Nucleus accumbens (tissue), 56 donors: ENCODE measurements at places on chromosomes 1 and 21.

DNA sequence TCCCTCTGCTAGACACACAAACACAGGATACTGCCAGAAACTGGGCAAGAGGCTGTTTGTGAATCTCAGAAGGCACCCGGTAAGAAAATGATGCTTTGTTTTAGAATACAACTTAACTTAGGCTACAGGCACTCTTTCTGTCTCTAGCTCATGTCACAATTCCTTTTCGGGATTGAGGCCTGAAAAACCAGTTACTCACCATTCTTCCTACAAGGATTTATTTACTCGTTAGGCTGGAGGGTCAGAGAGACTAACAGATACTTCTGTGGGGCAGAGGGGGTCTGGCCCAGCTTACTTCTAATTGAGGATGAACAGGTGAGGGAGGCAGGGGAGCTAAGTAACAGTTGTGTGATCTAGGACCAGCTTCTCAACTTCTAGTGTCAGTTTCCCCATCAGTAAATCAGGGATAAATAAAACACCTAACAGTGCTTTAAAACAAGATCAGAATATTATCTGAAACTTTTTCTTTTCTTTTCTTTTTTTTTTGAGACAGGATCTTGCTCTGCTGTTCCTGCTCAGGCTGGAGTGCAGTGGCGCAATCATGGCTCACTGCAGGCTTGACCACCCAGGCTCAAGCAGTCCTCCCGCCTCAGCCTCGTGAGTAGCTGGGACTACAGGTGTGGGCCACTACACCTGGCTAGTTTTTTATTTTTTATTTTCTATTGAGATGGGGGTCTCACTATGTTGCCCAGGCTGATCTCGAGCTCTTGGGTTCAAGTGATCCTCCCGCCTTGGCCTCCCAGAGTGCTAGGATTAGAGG lies 31.9 kb downstream of the NFYC start:
- no peak for DNase-seq

GRCh38 chr1:59532102-59532501 lies 235.2 kb downstream of the FGGY start:
- no peak for DNase-seq

GRCh38 chr1:228271701-228272251 lies 63.9 kb downstream of the OBSCN start:
- DNase-seq: no peak

GRCh38 chr1:17890815-17891191 lies 135.7 kb downstream of the ACTL8 start:
- DNase-seq: no peak

GRCh38 chr1:29828526-29829447 lies 592.5 kb downstream of the PTPRU start:
- DNase-seq: no peak

- no peak for DNase-seq
Observed at GRCh38 chr1:15952317-15953258, 23.3 kb downstream of the ZBTB17 start.

- no peak for DNase-seq
Observed at GRCh38 chr1:21926065-21926464, 11.0 kb downstream of the HSPG2 start.

DNA sequence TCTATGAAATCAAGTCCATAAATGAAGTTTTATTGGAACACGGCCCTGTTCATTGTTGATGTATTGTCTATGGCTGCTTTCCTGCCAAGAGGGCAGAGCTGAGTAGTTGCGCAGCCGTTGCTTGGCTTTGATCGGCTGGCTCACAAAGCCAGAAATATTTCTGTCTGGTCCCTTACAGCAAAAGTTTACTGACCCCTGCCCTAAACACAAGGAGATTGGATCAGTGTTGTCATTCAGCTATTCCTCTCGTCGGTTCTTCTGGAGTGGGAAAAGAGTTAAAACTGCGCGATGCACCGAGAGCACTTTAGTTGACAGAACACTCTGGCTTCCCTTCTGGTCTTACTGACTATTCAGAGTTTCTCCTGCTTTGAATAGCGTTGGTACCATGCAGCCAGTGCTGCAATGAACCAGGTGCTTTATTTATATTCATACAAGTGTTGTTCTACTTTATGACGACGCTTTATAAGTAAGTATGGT lies 868 bp downstream of the ZBTB40 start:
- peak; percentile 54 for DNase-seq

GRCh38 chr1:203534526-203534925 lies 40.6 kb downstream of the OPTC start:
- DNase-seq: no peak

DNA sequence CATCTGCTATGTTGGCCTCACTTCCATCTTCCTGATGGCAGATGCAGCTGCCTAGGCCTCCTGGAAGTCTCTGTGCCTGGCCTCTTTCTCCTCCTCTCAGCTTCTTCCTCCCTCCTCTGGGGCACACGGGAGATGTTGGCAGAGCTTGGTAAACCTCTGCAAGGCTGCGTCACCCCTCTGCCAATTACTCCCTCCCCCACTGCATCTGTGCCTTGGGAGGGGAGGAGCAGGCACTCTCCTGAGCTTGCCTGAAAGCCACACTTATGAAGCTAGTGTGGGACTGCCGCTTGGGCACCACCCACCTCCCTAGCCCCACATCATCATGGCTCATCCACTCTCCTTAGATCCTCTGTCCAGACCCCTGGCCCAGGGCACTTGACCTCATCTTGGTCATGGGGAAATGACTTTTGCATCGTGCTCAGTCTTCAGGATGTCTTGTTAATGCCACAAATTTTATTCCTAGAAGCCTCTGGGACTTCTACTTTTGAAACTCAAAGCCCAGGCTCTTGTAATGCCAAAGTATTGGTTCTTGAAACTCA lies 7.3 kb upstream of the TMEM51 start:
- DNase-seq: no peak

- no peak for DNase-seq
Observed at GRCh38 chr1:119799599-119800177, 11.6 kb downstream of the REG4 start.

- DNase-seq: no peak
Observed at GRCh38 chr1:237171454-237172117, 129.6 kb downstream of the RYR2 start.

DNA sequence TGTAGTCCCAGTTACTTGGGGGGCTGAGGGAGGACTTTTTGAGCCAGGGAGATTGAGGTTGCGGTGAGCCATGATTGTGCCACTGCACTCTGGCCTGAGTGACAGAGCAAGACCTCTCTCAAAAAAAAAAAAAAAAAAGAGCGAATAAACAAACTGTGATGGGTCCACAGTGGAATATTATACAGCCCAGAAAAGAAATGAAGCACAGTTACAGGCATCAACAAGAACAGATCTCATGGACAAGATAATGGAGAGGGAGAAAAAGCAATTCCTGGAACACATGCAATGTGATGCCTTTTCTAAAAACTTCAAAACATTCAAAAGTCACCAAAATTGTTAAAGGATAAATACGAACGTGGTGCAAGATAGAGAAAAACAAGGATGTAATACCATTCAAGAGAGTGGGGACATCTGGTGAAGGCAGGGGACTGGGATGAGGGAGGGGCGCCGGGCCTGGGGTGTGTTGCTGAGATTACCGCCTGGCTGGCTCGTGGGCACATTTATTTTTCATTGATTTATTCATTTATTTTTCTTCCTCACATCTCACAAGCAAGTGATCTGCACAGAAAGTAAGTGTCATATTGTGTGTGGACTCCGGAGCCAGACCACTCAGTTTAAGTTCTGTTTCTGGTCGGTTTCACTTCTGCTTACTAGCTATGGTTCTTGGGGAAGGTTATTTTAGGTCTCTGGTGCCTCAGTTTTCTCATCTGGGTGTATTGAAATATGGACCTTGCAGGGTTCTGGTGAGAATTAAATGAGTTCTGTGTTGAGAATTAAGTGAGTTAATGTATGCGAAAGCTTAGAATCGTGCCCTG lies 30.1 kb downstream of the ABCG1 start:
- DNase-seq: no peak

DNA sequence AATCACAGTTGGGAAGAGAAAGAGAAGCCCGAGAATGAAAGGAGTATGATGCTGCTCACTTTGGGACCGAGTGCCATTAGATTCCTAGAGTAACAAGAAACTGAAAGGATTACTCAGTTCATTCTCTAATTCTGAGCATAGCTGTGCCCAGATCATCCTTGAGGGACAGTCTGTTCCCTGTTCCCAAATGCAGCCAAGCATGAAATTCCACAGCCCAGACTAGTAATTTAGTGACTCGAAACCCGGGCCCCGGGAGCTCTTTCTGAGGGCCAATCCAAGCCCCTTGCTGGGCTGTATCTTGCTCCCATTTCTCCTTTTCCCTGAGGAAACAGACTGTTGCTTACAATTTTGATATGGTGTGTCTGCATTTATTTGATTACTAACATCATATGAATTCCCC lies 30.0 kb upstream of the ETS2 start:
- no peak for DNase-seq

- DNase-seq: peak; percentile 27
Observed at GRCh38 chr1:39104158-39105060, 78.3 kb downstream of the NDUFS5 start.

- DNase-seq: peak; percentile 76
Observed at GRCh38 chr1:15848929-15849774, 1.6 kb downstream of the SPEN start.

DNA sequence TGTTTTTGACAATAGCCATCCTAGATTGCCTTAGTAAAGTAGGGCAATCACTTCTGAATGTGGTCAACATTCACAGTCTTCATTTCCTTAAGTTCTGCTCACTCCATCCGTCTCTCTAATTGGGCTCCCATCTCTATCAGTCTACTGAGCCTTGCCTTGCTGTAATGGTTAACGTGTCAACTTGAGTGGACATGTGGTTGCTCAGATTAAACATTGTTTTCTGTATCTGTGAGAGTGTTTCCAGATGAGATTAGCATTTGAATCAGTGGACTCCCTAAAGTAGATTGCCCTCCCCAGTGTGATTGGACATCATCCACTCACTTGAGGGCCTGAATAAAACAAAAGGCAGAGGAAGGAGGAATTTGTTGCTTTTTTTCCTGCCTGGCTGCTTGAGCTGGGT lies 26.4 kb downstream of the C1orf216 start:
- DNase-seq: no peak

DNA sequence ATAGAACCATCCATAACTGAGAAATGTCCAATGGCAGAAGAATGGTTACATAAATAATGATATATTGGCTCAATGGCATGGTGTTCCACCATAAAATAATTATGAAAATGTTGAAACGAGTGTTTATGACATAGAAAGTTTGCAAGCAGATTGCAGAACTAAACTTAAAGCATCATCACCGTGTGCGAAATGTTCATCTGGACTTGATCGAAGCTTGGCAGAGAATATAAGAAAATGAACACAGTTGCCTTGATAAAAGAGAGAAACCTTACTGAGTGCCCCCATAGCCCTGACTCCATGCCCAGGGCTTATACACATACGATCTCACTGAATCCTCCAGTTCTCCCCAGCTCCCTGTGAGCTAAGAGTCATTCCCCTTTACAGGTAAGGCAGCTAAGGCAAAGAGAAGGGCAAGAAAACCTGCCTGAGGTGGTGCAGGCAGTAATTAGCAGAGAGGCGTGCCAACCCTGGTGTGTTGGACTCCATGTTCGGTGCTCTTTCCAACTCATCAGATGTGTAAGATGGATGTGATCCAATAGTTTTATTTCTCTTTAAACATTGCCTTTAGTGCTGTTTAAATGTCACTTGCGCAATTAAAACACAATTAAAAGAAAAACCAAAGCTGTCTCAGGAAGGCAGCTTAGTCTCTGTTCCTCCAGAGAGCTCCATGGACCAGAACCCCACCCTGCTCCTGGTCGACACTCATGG lies 21.8 kb upstream of the SPOCD1 start:
- DNase-seq: no peak

GRCh38 chr1:109617291-109617801 lies 2.1 kb downstream of the GNAT2 start:
- no peak for DNase-seq

- DNase-seq: no peak
Observed at GRCh38 chr1:164928232-164928812, 369.3 kb downstream of the PBX1 start.

- no peak for DNase-seq
Observed at GRCh38 chr1:24928689-24929397, 1.2 kb downstream of the RUNX3 start.

DNA sequence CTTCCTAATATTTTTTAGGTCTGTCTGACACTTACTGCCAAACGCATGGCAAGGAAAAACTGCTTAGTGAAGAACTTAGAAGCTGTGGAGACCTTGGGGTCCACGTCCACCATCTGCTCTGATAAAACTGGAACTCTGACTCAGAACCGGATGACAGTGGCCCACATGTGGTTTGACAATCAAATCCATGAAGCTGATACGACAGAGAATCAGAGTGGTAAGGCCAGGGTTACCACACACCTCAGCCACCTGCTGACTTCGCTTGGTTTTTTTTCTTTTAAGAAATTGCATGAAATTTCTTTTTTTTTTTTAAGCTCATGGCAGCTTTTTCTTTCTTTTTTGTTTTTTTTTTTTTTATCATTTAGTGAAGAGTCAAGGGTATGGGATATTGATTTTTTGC lies 17.2 kb downstream of the ATP1A1 start:
- no peak for DNase-seq

DNA sequence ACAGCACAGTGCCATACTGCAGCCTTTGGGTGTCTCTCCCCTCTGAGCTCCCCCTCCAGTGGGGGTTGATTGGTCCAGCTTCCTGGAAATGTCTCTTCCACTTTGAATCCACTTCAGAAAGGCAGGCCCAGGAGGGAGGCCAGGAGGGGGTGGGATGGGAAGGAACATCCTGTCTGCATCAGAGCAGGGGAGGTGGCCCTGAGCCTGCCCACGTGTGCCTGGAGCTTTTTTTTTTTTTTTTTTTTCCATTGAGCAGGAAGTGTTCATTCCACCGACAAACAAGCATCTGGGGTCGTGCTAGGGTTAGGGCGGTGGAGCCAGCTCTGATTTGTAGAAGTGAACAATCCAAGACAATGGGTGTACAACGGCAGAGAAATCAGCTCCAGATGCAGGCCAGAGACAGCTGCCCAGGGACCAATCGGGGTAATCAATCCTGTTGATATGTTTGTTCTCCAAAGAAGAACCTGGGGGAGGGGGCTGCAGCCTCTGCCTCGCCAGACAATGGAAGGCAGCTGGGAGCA lies 93.3 kb downstream of the SSBP3 start:
- DNase-seq: no peak

DNA sequence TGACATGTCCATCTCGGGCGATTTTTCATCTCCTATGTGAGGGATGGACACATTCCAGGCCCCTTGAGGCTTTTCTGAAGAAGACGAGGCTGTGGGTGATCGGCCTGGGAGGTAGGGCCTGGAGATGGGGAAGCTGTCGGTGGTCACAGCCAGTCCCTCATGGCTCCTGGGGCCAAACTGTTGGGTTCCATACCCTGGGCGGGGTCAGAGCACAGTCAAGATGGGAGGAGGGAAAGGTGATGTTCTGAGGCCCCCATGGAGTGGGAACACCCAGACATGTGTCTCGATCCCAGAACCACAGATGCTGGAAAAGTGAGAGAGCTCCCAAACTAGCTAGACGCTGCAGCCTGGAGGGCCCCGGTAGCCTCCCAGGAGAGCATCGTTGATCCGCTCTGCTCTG lies 157.5 kb upstream of the C1orf174 start:
- no peak for DNase-seq

DNA sequence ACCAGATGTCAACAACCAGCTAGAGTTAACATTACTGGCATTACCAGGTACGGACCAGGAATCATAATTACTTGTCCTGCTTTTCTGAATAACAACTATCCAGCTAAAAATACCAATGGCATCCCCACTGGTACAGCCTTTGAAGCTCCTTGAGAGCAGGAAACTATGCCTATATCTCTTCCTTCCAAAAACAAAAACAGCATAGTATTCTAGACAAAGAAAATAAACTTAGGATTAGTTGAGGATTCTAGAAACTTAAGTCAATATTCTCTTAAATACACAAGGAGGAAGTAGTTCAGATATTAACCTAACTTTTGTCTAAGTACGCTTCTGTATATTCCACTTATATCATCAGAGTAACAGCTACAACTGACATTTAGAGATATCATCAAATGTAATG lies 3.0 kb downstream of the FUBP1 start:
- DNase-seq: no peak
